Activated T-cell treated with anti-CD3 and anti-CD28 coated beads, Interleukin-2, amount 50 U/mL, for 1 hour (primary cell): ENCODE measurements at places on chromosomes 3 and 15.

DNA sequence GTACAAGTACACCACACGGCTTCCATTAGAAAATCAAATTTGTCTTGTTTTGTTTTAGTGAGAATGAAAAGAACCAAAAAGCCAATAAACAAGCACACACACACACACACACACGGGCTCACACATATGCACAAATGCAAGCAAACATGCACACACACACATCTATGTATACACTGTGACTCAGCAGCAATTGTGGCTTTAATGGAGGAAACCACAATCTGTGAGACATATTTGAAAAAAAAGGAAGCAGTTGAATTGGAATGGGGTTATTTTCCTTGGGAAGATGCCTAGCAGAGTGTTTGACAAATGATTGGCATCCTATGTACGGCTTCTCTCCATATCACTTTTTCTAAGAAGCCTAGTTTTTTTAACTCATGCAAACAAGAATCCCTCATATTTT is 201.1 kb upstream of the ARRDC4 start:
- no peak for DNase-seq

- DNase-seq = no peak
These were observed 198.6 kb upstream of the IL12A start for GRCh38 chr3:159789742-159790635.

DNA sequence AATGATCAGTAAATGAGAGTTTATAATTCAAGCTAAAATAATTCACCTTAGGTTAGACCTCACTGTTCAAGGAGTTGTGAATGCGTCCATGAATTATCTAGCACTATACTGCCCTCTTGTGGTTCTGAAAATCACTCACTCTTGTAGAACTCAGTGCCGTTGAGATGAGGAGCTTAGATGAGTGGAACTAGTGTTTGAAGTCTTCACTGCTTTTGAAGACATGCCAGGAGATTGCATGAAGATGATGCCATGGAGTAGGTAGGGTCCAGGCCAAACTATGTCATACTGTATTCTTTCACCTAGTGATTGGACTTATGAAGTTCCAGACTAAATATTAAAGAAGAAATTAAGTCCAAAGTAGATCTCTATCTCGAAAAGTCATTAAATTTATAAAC is 28.8 kb downstream of the LYSMD4 start:
- DNase-seq = no peak

DNA sequence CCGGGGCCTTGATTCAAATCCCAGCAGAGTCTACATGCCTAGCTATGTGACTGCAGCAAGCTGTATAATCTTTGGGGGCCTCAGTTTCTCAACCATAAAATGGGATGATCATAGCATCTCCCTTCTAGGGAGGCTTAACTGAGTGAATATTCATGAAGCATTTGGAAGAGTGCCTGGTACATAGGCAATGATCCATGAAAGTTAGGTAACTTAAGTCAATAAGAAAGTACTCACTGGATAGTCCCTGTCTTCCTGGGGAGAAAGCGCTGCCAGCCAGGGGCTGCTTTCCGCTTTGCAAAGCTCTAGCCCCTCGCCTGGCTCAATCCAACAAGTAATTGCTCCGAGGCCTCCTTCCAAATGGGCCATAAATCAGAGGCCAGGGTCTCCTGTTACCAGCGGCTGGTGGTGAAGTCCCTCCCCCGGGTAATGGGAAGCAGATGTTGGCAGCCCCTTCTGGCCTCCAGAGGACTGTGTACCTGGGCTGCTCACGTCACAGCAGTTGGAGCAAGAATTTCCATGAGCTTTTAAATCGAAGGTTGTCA is 521.9 kb upstream of the PROK2 start:
- DNase-seq = no peak
